ENCODE measurements at places on chromosomes 2 and 18.

- DNase-seq, result no peak
Observed at GRCh38 chr2:38163006-38163405, 87.1 kb upstream of the CYP1B1 start.

DNA sequence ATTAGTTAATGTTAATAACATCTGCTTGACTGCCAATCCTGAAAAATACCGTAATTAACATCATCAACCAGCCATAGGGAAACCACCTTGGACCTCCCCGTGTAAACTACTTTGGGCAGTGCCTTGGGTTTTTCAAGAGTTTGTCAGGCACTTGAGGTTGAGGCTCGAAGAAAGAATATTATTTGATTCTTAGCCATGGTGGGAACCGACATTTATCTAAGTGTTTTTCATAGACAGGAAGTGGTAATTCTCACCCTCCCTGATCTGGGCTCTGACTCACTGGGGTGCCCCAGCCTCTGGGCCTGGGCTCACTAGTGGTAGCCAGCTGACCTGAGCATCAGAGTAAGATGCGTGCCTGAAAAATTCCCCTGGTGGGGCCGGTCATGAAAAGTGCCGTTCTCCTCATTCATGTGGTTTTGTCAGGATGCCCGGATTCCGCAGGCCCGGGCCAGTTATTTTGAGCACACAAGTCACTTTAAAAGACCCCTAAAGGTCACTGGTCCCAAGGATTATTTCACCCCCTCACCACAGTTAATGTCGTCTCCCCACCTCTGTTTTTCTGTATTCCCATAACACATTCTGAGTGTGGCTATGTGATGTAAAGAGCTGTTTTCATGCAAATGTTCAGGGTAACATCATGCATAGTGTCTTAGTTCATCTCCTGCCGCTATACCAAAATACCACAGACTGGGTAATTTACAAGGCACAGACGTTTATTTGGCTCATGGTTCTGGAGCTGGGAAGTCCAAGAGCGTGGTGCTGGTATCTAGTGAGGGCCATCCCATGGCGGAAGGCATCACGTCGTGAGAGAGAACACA lies 21.6 kb upstream of the SPATA3 start:
- peak; percentile 59 for DNase-seq

DNA sequence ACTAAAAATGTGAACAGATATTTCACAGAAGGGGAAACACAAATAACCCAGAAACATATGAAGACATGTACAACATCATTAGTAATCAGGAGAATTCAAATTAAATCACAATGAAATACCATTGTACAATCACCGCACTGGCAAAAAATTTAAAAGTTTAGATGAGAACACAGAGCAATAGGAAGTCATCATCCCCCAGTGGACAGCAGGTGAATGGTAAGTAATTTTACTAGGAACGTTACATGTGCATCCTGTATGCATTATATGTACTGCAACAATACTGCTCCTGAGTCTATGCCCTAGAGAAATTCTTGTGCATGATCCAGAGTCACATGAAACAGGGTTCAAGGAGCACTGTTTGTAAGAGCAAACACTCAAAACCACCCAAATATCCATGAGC lies 713.8 kb downstream of the NRXN1 start:
- no peak for DNase-seq

GRCh38 chr2:137165968-137166367 lies 400.6 kb downstream of the THSD7B start:
- DNase-seq, result no peak

DNA sequence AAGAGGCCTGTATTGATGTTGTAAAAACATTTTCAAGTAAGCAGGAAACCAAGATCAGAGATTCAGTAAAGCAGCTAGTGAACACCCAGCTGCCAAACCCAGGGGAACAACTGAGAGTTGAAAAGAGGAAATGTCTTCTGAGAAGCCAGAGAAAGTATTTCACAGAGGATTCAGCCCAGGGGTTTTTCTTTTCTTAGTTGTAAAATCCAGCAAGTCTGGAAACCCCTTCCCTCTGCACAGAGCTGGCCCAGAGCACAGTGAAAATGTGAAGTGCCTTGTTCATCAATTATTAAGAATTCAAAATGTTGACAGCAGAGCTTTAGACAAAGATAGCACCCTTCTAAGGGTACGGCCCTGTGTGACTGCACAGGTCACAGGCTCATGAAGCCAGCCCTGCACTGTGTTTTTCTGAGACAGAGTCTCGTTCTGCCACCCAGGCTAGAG lies 28.4 kb downstream of the AFF3 start:
- no peak for DNase-seq

DNA sequence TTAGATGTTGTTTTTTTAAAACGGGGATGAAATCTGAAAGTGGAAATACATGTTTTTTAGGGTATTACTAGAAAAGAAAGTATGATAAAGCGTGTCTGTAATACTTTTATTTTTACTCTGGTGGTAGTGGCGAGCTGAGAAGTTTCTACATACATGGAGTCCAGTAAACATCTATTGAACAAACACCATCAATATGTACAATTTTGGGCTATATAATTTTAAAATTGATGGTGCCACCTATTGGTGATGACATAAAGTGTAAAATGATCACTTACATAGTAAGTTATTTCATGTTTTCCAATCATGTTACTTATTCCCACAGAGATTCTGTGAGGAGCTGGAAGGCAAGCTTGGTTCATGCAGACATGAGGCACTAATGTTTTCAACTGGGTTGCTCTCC lies 31.5 kb upstream of the NFE2L2 start:
- DNase-seq, result no peak

DNA sequence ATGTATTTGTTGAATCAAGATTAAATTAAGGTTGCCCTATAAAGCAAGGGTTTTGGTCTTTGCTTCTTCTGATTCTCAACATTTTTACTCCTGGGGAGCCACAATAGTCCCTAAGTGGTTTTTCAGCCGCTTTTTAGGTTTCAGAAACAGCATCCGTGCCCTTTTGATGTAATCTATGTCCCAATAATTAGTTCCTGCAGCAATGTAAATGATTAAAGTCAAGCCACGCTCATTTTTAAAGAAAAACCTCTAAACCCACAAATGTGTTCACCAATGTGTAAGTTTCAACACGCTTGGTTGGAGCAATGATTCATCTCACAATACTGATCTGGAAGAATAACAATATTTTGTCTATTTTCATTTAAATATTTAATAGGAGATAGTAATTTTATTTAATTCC lies 5.6 kb downstream of the ARL4C start:
- DNase-seq, result no peak

DNA sequence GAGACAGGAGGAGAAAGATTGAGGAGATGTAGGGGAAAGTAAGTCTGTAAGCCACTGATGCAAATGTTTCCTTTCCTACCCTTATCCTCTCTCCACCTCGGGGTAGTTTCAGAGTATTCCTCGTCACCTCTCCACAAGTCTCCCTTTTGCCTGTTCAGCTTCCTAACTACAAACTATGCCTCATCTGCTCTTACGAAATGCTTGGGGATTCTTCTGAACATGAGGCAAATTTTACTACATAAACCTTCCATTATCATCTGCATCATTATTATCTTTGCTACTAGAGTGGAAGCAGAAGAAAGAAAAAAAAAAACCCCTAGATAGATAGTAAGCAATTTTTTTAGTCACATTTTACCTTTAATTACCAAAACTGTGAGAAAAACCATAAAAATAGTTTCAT lies 43.1 kb upstream of the CWC22 start:
- DNase-seq, result no peak

DNA sequence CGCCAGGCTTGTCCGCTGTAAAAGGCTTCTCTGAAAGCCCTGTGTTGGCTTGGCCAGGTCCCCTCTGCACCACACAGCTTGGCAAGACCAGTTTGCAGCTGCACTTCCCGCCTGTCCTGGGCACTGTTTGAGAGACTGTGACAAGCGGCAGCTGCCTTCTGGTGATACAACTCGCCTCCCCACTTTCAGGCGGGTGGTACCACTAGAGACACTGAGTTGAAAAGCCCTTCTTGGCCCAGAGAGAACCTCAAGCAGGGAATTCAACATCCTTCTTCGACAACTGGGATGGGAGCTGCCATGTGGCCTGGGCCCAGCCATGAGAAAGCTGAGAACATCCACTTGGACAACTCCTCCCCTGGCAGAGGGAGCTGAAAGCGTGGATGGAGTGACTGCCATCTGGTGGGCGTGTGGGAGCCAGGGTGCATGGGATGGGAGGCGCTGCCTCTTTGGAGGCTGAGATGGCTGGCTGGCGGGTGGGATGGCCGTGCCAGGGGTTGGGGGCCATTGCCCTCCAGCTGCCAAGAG lies 125.5 kb upstream of the REV1 start:
- no peak for DNase-seq

- DNase-seq, result no peak
Observed at GRCh38 chr2:167637741-167638140, 609.7 kb downstream of the STK39 start.

GRCh38 chr18:65946777-65947176 lies 196.0 kb downstream of the CDH7 start:
- no peak for DNase-seq
